Stimulated activated effector memory CD8-positive, alpha-beta T cell treated with anti-CD3 and anti-CD28 coated beads, Interleukin-12 subunit alpha, Interleukin-12 subunit beta, amount 100 ng/mL, for 72 hours (primary cell): ENCODE measurements at places on chromosomes 7 and 10.
A peak's percentile ranks its signal among the peaks of the same experiment; 100 is the strongest.

- DNase-seq: no peak
These were observed 31.3 kb upstream of the ZNRF2 start for GRCh38 chr7:30252885-30253795.

DNA sequence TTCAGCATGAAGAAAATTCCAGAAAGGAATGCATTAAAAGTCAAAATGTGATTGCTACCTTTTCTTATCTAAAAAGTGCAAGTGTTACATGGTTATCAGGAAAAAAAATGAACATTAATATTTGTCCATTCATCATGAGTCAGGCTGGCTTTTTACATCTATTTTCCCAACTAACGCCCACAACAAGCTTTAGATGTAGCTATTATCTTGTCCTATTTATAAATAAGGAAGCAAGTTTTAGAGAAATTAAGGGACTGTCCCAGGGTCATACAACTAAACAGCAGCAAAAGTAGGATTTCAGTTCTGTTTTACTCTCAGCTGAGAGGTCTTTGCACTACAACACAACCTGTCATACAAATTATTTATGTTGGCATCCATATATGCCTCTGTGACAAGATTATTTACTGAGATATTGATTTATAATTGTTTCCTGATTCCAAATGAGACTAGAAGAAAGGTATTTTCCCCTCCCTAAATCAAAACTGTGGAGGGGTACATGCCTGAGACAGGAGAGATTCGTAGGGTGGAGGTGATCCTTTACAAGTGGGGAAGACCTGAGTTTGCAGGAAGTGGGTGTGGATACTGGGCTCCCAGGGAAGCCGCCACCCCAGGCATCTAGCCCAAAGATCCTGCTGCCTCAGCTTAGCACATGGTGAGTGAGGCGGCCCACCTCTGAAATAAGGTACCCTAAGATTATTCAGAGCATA is 57.2 kb upstream of the ARID5B start:
- no peak for DNase-seq

DNA sequence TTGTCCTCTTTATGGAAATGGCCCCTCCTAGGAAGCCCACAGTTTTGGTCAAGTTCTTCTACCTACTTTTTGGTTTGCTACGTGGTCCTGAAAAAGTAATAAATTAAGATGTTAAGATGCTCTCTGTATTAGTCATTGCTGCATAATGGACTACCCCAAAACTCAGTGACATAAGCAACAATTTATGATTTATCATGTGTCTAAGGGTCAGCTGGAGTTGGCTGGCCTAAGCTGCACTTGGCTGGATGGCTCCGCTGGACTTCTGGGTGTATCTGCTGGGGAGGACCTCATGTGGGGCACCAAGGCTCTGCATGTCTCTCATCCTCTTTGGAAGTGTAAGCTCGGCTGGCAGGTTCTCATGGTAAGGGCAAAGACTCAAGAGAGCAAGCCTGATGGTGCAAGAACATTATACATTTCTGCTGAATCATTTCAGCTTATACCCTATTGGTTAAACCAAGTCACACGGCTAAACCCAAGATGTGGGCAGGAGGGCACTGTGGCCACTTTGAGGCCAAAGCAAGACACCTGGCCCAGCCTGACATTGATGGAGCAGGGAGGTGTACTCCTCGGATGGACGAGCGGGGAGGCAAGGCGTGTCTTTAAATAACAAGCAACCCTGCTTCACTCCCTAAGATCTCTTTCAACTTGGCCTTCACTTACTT is 47.7 kb downstream of the TBXAS1 start:
- DNase-seq: no peak

DNA sequence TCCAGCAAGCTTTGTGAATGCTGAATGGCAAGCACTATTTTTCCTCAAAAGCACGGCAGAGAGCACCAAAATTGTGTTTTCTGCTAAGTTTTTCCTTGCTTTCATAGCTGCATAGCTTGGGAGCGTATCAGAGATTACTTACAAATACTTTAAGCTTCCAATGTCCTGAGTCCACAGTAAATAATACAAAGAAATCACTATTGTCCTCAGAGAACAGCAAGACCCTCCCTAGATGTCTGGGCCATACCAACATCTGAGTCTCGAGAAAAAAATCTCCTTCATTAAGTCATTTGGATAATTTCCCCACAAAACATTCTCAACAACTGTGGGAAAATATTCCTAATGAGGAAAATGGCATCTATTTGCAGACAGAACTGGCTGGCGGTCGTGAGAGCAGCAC is 41.7 kb downstream of the SGMS1 start:
- no peak for DNase-seq

DNA sequence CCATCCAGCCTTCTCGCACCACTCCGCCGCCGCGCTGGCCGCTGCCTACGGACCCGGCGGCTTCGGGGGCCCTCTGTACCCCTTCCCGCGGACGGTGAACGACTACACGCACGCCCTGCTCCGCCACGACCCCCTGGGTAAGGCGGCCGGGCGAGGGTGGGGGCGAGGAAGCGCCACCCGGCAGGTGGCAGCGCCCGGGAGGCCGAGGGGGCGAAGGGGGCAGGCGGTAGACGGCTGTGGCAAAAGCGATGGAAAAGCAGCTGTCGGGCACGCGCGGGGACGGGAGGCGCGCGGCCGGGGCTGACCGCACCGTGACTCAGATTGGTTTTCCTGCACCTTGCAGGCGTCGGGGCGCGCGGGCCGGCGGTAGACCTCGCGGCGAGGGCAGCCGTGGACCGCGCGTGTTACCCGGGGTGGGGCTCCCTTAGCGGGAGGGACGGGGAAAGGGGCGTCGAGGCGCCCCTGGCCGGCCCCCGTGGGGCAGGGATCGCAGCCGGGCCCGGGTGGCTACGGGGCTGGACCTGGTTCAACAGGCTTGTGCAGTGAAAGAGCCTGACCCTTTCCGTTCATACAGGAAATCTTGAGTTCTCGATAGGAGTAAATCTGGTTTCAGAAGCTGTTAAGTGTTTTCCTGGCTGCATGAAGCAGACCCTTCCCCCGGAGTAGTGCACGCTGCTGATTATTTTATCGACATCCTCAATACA is 608 bp downstream of the HHEX start:
- DNase-seq: peak; percentile 83

GRCh38 chr10:35986756-35987502 is 344.8 kb upstream of the FZD8 start:
- DNase-seq: no peak

GRCh38 chr10:101258179-101258885 is 29.1 kb upstream of the LBX1 start:
- no peak for DNase-seq

- peak; percentile 90 for DNase-seq
These were observed 9.6 kb downstream of the IL2RA start for GRCh38 chr10:6052247-6053221.

- no peak for DNase-seq
These were observed 121.5 kb downstream of the TPST1 start for GRCh38 chr7:66326501-66327215.

- DNase-seq: no peak
These were observed 1.0 kb upstream of the NOLC1 start for GRCh38 chr10:102150970-102151773.

DNA sequence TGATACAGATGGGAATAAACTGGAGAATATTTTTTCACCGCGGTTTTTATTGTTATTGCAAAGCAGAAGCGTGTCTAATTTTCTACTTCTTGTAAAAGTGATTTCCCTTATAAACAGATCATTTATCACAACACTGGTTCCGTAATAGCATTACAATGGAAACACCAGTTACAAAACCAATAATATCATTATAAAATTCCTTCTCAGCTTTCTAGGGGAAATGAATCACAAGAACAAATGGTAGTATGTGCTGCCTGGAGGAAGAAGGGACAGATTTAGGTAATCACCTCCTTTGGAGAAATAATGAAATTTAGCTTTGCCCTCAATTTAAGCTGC is 2.4 kb upstream of the CCDC6 start:
- no peak for DNase-seq

DNA sequence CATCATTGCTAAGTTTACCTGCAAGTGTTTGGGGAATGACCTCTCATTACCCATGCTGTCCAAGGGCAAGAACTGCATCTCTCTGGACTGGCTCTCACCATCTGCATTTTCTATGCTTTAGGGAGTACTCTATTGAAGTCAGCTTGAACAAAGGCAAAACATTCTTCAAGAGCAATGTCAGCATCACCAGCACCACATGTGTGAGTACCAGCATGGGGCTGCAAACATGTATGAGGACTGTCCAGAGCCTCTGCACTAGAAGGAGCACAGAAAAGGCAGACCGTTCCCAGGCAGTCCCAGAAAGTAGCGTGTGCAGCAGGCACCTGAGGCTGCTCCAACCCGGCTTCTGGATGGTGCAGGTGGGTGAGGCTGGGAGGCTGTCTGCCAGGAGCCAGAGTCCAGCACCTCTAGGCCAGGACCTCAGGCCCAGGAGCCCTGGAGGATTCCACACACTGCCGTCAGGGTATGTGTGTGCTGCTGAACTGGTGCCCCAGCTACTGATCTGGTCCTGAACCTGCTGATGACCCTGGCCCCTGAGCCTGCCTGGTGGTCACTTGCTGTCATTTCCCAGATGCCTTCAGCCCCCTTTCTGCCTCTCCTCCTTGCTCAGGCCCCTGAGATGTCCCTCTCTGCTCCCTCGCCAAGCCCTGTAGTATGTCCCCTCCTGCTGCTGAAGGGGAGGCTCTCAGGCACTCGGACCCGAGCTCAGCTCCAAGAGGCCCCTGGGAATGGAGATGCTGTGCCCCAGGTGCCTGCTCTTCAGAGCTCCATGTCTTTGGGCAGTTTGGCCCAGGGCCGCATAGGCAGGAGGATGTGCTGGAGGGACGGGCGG is 20.7 kb downstream of the ANTXRL start:
- no peak for DNase-seq

- no peak for DNase-seq
These were observed 10.0 kb upstream of the CPA2 start for GRCh38 chr7:130256704-130257103.

DNA sequence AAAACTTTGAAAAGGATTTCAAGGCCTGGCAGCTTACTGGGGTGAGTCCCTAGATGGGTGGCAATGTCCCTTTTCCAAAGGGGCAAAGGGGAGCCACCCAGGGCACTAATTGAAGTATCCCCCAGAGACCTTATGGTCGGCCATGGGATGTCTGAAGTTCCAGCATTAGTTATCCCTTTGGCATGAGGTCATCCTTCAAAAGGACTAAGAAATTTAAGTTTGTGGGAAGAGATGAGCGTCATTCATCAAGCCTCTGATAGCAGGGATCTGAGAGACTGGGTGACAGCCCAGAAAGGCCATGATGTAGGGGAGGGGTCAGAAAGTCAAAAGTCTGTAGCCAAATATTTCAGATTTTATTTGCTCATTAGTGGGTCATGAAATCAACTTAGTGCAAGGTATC is 195.3 kb downstream of the ZNF438 start:
- DNase-seq: no peak

DNA sequence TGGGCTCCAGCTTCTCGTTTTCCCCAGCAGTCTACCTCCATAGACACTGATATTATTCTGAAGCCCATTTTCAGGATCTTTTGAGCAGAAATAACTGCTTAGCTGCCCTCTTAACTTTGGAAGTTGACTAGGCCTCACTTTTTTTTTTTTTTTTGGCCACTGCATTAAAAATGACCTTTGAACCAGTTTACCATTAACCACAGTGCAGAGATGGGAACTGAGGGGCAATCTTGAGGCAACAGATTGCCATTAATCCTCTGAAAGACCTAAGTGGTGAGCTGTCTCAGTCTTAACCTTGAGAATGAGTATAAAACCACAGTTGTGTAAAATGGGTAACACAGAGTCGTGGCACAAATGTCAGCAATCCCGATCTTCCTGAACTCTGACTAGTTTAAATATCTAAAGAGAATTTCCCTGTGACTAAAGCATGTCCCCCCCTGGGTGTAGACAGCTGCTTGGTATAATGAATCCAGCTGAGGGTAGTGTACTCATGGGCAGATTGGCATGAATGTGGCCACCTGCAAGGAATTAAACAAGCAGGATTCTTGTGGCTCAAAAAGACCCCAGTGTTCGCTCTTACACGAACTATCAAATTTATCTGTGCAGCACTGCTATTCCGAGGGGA is 46.1 kb upstream of the FMC1 start:
- DNase-seq: no peak

- DNase-seq: no peak
These were observed 40.0 kb upstream of the AGR3 start for GRCh38 chr7:16921644-16922257.

GRCh38 chr7:37705976-37706375 is 22.4 kb downstream of the GPR141 start:
- DNase-seq: no peak

- DNase-seq: no peak
These were observed 96.9 kb downstream of the EVX1 start for GRCh38 chr7:27339478-27339877.

GRCh38 chr10:116715839-116716377 is 26.5 kb downstream of the HSPA12A start:
- no peak for DNase-seq

GRCh38 chr10:88892222-88892967 is 12.3 kb downstream of the STAMBPL1 start:
- DNase-seq: no peak

GRCh38 chr10:132018446-132018845 is 36.7 kb upstream of the BNIP3 start:
- DNase-seq: no peak

- DNase-seq: no peak
These were observed 606.2 kb upstream of the TEX47 start for GRCh38 chr7:89401690-89402089.

DNA sequence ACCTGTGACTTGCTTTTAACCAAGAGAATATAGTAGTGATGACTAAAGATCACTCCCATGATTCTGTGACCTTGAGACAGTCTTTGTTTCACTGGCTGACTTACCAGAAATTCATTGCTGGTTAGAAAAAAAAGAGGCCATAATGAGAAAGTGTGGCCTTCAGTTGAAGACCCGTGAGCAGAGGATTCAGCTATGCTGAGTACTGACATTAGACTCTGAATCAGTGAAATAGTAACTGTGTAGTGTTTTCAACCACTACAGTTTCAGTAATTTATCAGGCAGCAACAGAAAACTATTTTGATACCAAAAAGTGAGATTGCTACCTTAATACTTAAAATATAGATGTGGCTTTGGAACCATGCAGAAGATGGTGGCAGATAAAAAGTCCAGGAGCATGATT is 298.0 kb upstream of the KCND2 start:
- DNase-seq: no peak

DNA sequence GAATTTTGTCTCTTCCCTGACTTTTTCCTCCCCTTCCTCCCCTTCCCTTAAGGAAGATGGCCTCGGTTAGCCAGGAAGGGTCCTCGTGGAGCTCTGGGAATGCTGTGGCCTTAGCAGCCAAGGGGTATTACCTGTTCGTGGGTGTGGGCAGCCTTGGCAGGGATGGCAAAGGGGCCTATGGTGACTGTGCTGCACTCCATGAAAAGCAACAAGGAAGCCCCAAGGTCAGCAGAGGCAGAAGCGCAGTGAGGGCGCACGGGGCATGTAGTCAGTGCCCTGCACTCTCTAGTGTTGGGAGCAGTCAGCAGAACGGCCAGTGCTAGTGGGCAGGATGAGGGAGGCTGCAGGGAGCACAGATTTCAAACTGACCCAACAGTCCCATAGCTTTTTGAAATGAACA is 191.8 kb downstream of the ADARB2 start:
- no peak for DNase-seq
